Cerebellar nuclear complex (tissue), 1 donor: ENCODE measurements at places on chromosomes 3 and 15.
A peak's percentile ranks its signal among the peaks of the same experiment; 100 is the strongest.

DNA sequence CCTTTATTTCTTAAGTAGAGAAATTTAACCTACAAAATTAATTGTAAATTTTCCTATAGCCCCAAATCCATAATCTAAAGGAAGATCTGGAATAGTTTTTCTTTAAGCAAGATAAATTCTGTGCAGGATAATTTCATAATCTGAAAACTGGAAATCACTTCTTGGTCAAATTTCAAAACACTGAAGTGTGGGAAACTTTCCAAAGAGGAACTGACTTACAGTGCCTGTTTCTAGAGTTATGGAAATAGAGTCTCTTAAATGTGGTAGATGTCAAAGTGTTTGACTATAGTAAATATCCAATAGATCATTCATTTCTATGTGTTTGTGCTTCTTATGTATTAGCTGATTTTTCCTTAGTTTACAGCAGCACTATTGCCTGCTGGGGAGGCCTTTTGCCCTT is 1.6 kb upstream of the P2RY13 start:
- no peak for DNase-seq

- no peak for DNase-seq
Measured at GRCh38 chr15:55014391-55015092, 182.2 kb downstream of the RSL24D1 start.

GRCh38 chr3:64311424-64312061 is 86.3 kb upstream of the PRICKLE2 start:
- no peak for DNase-seq

GRCh38 chr15:89446255-89446891 is 50.0 kb downstream of the RHCG start:
- no peak for DNase-seq

DNA sequence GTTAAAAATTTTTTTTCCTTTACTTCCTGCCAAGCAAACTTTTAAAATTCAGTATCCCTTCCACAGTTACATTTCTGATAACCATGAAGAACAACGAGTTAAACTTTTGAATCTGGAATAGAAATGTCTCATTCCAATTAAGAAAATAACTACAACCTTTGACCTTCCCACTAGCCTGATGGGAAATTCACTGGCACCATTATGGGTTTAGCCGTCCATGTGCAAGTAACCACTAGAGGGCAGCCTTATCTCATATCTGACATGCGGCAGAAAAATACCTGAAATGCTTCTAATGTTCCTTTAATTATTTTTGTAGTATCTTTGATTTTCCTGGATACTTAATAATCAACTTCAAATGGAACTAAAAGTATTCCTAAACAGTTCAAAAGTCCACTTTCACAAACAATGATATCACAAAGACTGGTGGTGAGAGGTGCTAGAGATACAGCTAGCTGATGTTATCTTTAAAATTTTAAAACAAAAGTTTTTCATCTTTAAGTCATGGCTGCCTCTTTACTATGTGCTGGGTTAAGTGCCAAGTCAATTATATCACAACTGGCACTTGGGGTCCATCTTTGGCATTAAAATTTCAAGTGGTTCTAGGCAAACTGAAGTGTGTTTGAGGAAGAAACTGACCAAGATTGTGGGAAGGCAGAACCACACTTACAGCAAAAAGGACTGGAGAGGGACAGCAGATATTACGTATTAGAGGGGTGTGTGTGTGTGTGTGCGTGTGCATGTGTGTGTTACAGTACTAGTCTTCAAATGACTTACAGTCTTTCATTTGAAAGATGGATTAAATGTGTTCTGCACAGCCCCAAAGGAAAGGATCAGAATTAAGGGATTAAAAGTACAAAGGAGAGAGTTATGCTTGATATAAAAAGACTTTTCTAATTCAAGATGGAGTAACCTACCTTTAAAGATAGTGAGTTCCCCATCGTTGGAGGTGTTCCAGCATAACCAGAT is 107.1 kb upstream of the ICE2 start:
- no peak for DNase-seq

GRCh38 chr3:120416868-120417267 is 33.9 kb downstream of the FSTL1 start:
- no peak for DNase-seq

- no peak for DNase-seq
Measured at GRCh38 chr15:57969355-57969754, 96.2 kb downstream of the ALDH1A2 start.

DNA sequence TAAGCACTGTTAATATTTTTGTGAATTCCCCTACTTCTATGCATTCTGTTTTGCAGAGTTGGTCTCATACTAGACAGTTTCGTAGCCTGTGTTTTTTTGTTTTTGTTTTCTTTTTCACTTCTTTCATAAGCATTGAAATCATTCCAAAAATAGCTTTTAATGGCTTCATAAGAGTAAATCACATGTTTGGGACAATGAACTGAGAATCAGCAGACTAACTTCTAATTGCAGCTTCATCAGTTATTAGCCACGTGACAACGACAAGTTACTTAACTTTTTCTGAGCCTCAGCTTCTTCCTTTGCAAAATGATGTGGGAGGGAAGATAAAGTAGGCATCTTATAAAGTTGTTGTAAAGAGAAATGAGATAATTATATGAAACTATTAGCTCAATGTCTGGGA is 124.8 kb downstream of the LIPC start:
- no peak for DNase-seq

DNA sequence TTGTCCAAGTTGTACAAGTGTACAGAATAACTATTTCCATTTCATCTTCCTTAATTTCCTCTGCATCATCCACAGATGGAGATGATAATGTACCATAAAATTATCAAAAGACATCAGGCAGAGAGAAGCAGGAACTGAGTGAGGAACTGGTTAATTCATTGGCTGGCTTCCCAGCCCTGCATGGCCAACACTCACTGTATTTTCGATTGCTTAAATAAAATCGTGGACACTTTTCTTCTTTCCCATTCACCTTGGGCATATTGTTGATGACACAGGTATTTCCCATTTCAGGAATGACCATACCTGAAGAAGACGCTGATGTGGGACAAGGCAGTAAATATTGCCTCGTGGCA is 144.2 kb upstream of the ABHD17C start:
- no peak for DNase-seq

DNA sequence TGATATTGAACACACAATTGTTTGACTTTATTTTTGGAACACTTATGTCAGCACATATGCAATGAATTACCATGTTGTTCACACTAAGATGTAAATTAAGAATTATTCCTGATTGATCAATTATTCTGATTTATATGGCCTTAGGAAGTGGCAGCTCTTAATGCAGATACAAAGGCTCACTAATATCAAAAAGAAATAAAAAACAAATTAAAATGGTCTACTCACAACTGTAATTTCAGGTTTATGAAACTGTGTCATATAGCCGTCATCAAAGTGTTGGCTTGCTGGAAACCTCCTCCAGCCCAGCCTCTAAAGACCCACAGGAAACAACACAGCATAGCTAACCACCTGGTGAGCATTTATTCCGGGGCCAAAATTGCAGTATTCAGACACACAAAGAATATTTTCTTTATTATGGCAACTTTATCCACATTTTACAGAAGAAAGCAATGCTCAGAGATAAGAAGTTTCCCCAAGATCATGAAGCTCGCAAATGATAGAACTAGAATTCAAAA is 33.4 kb downstream of the PDZRN3 start:
- DNase-seq, result no peak

GRCh38 chr3:104458657-104459056 is 908.1 kb upstream of the ALCAM start:
- no peak for DNase-seq

- no peak for DNase-seq
Measured at GRCh38 chr3:184372296-184372821, 5.6 kb downstream of the THPO start.

DNA sequence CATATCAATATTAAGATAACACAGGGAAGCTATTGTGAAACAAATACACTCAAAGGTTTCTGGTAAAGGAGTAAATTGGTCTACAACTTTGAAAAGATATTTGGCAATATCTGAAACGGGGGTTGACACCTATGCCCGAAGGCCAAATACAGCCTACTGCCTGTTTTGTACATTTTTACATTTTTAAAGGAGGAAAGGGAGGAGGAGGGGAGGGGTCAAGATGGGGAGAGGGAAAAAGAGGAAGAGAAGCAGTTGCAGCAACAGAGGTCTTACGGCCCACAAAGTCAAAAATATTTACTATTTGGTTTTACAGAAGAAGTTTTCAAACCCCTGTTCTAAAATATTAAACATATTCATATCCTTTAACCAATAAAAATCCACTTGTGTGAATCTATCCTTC is 94.2 kb downstream of the FMN1 start:
- no peak for DNase-seq

DNA sequence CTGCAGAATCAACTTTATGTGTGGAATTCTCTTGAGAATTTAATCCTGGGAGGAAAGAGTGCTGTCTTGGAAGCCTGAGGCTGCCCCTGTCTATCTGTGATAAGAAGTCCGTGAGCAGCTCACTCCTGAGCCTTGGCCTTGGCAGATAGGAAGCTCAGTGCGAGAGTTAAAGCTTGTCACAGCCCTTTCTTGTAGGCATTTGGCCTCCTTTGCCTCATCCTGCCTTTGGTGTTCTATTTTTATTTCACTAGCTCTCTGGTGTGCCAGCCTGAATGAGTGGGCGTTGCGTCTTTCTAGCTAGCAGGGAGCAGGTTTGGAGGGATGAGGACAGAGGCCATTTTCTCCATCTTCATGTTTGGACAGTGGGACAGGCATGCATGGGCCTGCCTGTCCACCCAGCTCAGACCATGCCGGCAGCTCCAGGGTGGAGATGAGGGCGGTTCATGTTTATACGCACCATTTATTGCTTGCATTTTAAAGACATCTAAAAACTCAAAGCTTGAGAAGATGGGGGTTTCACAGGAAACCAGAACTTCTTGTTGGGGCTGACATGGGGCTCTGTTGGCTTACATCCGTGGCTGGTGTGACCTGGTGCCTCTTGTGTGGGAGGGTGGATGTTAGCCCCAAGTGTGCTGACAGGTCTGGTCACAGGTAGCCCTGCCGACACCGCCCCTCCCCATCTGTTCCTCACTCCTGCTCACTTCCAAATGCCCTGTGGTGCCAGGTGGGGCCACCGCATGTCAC is 29.8 kb downstream of the IRAK2 start:
- peak; percentile 31 for DNase-seq

DNA sequence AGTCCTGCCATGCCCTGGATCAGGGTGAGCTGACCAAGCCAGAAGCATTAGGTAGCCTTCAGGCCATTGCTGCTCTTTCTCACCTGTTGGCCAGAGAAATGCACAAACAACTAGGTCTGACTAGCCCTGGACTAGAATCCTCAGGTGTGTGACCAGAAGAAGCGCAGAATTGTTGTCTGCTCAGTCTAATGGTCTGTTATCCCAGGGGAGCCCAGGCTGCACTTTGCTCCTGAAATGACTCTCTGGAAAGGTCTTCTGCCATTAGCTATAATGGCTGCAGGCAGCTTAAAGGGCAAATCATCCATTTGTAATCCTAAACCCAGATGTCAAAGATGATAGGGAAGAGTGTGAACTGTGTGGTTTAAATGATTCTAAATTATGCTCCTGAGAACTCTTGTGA is 246.1 kb downstream of the NFKBIZ start:
- no peak for DNase-seq

- DNase-seq, result no peak
Measured at GRCh38 chr3:52593103-52593502, 56.7 kb downstream of the UQCC5 start.

DNA sequence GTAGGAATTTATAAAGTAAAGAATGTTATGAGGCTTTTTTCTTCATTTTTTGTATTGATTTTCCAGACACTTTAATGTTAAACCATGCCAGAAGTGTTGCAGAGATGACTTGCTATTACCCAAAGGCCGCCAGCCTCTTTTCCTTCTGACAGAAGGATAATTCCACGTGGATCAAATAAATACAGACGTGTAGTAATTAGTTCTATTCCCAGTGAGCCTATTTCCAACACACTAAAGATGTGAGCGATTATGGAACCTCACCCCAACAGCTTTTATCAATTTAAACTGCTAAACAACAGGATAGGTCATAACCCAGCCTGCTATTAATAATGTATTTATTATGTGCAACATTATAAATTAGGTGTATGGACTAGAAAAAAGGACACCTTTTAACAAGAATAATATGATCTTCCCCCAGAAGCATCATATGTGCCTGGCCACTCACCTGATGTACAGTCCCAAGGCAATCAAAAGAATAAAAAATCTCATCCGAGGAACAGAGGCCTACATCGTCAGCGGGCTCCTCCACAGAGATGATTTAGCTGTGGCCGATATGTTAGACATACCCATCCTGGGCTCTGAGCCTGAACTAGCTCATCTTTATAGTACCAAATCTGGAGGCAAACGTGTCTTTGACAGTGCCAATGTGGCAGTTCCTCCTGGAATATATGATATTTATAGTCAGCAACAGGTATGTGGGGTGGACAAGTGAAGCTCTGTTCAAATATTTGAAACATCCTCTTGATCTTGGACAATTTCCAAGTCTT is 125.9 kb upstream of the C15orf61 start:
- no peak for DNase-seq

DNA sequence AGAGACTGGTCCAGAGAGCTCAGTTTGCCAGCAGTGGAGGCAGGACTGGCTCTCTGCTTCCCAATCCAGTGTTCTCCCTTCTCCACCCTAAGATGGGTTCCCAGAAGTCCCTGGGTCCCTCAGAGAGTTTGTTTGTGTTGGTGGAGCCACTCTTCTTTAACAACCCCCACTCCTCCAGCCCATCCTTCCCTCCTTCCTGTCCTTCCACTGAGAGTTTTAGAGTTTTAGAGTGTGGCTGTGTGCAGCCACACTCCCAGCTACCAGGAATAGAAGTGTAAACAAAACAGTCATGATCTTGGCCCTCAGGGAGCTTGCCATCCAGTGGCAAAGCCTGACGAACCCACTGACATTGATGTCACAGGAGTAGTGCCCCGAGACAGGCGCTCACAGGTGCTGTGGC is 12.5 kb upstream of the FBLN2 start:
- DNase-seq, result no peak

DNA sequence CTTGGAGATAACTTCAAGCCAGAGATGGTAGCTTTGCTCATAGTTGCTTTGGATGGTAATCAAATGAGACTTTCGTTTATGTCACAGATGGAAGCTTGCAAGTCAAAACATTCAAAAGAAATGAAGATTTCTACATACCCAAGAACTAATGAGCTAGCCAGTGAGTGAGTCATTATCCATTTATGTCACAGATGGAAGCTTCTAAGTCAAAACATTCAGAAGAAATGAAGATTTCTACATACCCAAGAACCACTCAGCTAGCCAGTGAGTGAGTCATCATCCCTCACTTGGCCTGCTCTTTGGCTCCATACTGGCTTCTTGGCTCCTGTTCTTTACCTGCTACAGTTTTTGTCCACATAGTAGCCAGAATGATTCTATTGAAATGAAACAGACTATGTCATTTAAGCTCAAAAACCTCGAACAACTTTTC is 559.8 kb upstream of the CBLB start:
- no peak for DNase-seq

- DNase-seq, result no peak
Measured at GRCh38 chr3:178568911-178569310, 32.7 kb downstream of the KCNMB2 start.

DNA sequence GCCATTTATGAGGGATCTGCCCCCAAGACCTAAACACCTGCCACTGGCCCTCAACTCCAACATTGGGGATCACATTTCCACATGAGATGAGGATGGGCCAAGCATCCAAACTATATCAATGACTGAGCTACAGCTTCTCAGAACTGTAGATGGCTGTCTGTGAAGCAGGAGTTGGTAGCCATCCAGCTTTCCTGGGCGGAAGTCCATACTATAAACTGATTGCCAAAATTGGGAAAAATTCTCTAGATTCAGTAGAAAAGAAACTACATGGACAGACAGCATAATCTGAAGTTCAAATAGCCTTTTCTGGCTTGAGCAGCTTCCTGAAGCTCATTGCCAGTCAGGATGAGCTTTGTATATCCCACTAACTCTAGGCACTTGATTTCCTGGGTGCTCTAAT is 214.7 kb upstream of the ZBTB20 start:
- no peak for DNase-seq
